ENCODE measurements at places on chromosomes 6 and 20.

GRCh38 chr6:54813892-54814291 lies 32.7 kb upstream of the FAM83B start:
- no peak for DNase-seq

DNA sequence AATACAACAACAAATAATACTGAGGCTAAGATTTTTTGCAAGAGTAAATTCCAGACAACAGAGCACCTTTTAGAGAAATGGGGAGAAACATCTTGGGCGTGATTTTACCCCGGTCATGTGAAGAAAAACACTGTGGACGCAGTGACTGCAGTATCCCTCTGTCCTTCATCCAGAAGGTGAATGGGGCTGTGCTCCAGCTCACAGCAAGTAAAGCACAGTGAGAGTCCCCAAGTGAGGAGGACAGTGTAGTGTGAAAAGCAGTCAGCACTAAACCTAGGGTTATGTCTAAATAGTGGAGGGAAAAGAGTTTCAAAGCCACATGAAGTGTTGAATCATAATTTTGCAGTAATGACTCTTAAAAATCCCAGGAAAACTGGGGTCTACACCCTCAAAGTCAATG lies 338.4 kb downstream of the PACRG start:
- no peak for DNase-seq

GRCh38 chr6:62272114-62272513 lies 13.9 kb downstream of the KHDRBS2 start:
- DNase-seq = no peak

DNA sequence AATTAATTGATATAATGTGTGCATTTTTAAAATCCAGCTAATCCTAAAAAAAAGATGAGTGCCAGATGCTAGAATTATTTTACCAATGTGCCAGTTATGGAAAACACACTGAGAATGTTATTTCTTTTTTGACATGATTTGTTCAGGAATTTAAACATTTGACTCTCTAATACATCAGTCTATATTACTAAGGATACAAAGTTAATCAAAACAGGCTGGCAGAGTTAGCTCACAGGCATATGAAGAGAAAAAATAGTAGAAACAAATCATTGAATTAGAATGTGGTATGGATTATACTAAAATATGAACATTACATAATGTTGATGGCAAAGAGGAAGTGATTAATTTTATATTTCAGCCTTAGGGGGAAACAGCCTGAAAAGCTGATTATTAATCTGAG lies 368.3 kb upstream of the GJE1 start:
- DNase-seq = no peak

- DNase-seq = no peak
These were observed 61.1 kb downstream of the ID4 start for GRCh38 chr6:19898141-19898740.

DNA sequence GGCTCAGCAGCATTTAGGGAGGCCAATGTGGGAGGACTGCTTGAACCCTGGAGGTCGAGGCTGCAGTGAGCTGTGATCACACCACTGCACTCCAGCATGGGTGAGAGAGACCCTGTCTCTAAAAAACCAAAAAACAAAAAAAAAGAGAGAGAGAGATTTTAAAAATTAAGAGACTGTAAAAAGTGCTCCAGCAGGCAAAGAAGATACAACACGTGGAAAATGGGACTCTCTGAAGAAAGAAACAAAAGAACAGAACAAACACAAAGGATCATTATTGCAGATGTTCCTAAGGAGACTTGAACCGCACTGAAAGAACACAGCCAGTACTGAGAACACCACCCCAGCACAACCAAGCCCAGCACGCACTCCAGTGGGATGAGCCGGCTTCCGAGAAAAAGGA lies 74.2 kb downstream of the TAF4 start:
- DNase-seq = no peak

GRCh38 chr6:45946352-45946751 lies 69.3 kb downstream of the CLIC5 start:
- DNase-seq = no peak

- no peak for DNase-seq
These were observed 262.3 kb downstream of the ZNF217 start for GRCh38 chr20:53331151-53331973.

- DNase-seq = no peak
These were observed 127.2 kb downstream of the PAX1 start for GRCh38 chr20:21832442-21833385.

GRCh38 chr6:148521586-148521985 lies 178.9 kb downstream of the SASH1 start:
- peak; percentile 57 for DNase-seq

- no peak for DNase-seq
These were observed 47.9 kb downstream of the BTBD3 start for GRCh38 chr20:11965602-11966001.

- DNase-seq = peak; percentile 2
These were observed 149.0 kb upstream of the FUT9 start for GRCh38 chr6:95866732-95867131.

DNA sequence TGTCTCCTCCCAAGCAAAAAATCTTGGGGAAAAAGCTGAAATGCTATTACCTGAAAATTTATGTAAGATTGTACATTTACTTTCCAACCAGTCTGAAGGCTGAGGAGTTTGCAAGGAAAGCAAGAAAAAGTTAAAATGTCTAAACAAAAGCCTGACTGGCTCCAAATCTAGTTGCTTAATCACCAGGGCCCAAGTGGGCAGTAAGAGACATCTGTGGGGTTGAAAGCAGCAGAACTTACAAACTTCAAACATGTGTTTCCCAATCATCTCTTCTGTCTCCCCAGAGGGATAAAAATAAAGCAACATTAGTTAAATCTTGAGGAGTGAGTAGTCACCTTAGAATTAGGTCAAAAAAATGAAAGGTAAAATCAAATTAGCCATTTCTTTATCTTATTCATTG lies 98.6 kb downstream of the OGFRL1 start:
- DNase-seq = no peak

GRCh38 chr20:50821257-50821921 lies 26.5 kb downstream of the BCAS4 start:
- DNase-seq = no peak

GRCh38 chr6:151005896-151006632 lies 140.6 kb downstream of the MTHFD1L start:
- DNase-seq = no peak

DNA sequence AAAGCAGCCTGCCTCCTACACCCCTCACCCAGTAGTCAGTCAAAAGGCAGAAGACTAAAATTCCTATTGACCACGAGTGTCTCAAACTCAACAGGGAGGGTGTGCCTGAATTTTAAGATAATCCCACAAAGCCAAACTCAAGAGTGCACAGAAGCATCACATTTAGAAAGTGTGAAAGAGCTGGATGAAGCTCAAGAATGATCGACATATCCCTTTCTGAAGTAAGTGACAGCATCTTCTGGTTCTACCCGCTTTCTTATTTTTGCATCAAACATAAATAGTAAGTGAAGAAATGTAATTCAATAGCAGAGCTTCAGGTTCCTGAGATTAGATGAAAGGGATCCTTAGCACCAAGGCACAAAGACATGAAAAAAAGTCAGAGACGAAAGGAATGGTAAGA lies 64.5 kb upstream of the BACH2 start:
- DNase-seq = no peak

- peak; percentile 22 for DNase-seq
These were observed 43.6 kb upstream of the FUCA2 start for GRCh38 chr6:143555071-143555492.

- DNase-seq = no peak
These were observed 58.4 kb downstream of the SNAP25 start for GRCh38 chr20:10276878-10277580.

GRCh38 chr6:17491416-17492142 lies 98.2 kb downstream of the CAP2 start:
- no peak for DNase-seq

GRCh38 chr6:139409026-139409425 lies 34.6 kb upstream of the CITED2 start:
- no peak for DNase-seq

DNA sequence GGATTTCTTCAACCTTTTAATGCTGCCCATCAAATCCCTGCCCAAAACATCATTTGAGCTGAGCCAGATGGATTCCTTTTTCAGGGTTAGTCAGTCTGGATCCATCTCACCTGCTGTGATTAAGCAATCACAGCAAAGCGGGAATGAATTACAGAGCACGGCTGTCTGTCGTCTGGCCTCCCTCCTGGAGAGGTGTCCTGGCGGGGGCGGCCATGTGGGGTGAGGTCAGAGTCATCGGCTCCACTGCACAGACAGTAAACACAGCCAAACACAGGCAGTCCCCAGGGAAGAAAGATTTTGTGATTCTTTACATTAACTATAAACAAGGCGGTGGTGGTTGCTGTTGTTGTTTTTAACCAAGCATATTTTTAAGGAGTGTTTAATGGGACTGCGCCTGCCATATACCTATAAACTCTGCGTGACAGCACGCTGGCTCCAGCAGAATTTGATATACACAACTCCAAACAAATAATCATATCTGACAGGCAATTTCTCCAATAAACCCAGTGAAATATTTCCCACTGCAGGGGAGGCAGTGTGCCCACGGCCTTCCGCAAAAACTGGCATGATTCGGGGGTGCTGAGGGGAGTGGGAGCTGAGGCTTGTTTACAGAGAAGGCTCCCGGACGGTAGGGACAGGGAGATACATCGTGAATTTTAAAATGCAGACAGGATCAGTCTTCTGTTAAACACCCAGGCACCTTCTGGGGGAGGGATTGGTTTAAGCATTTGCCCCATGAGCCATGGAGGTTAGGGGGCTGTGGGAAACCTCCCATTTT lies 232.0 kb upstream of the PMEPA1 start:
- DNase-seq = no peak

DNA sequence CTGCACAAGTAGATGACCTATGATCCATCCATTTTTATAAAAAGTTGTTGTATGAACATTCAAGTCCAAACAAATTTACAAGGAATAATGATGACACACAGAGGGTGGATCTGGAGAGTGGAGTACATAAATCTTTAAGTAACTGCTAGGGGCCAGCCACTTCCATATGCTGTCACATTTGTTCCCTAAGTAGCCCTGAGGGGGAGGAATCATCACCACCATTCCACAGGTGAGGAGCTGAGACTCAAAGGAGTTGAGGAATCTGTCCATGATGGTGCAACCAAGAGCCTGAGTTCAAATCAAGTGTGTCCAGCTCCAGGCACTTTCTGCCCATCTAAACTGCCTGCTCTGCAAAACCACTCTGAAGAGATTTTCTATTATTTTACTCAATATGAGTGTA lies 132.1 kb downstream of the AIG1 start:
- no peak for DNase-seq

DNA sequence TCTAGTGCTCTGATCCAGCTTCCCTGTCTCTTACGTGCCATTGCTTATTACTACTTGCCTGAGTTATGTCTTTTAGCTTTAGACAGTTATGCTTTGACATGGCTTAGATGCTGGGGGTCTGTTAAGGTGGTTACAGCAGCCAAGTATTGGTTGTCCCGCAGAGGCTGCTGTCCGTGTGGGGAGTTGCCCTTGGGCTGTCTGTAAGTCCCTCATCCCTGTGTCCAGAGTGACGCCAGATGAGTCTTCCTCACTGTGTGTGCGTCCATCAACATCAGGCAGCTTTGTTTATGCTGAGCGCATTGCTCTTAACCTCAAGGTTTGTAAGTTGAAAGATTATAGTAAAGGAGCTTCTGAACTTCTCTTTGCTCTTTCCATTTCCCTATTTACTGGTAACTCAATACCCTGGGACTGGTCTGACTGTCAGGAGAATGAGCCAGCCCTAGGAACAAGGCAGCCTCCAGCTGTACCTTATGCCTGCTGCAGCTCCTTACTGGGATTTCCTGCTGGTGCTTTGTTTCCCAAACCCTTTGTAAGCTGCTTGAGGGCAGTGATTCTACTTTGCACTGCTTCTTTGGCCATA lies 7.2 kb downstream of the FAM120B start:
- DNase-seq = no peak

- DNase-seq = peak; percentile 14
These were observed 4.5 kb downstream of the PHF3 start for GRCh38 chr6:63640062-63640461.

- no peak for DNase-seq
These were observed 53.3 kb upstream of the EPB41L1 start for GRCh38 chr20:36101192-36101591.

DNA sequence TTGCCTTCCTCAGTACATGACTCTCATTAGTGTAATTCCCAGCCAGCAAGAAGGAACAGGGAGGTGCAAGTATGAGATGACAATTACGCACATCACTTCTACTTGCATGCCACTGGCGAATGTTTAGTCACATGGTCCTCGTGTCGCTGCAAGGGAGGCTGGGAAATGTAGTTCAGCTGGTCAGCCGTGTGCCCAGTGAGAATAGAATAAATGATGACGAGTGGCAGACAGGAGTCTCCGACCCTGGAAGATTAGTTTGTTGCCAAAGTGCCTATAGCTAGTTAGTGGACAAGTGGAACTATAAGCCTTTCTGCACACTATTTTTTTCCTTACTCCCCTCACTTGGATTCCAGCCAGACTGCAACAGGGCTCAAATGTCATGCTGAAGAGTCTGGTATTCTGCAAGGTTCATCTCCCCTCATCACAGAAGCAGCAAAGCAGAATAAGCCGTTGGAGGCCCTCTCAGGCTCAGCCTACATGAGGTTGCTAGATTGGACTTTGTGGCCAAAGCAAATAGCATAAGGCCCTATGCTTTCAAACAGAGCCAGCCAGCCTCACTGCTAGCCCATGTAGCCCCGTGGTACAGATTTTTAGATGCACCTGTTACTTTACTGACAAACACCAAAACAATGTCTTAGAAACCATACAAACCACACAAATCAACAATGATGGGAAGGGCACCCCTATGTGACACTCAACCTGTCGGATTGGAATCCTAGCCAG lies 9.7 kb downstream of the LINC00237 start:
- DNase-seq = peak; percentile 27

- DNase-seq = no peak
These were observed 159.7 kb downstream of the GMDS start for GRCh38 chr6:2085657-2086056.

DNA sequence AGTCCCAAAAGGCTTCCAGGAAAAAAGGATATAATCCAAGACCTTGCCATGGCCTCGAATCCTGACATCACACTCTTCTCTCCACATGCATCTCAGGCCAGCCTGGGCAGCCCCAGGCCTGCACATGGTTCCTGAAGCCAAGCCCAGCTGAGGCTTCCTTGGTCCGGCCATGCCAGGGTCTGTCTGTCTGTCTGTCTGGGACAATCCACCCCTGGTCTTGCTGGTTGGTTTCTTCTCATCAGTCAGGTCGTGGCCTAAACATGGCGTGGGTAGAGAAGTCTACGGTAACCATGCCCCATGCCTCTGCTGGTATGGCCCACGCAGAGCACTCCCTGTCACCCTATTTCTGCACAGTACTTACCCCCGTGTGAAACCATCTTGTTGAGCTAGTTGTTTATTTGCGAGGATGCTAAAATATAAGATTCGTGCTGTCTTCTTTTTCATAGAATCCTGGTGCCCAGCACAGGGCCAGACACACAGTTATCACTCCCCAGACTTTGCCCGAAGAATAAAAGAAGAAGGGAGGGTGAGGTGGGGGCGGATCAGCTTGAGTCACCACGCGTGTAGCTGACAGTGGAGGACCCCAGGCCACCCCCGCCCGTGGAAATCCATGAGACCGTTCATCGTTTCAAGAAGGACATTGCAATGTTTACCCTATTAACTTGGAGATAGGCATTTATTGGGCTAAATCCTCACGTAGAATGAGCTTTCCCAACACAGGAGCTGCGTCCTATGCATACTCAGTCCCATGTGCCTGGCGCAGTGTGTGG lies 107.2 kb downstream of the RNASET2 start:
- DNase-seq = no peak

- no peak for DNase-seq
These were observed 107.7 kb downstream of the PTPRK start for GRCh38 chr6:128412680-128413079.
